ENCODE measurements at places on chromosomes 3 and 15. TPM values are rescaled to one million over a fixed set of nuclear protein-coding genes. Genes with fewer than 3 reads are reported as not detected.

DNA sequence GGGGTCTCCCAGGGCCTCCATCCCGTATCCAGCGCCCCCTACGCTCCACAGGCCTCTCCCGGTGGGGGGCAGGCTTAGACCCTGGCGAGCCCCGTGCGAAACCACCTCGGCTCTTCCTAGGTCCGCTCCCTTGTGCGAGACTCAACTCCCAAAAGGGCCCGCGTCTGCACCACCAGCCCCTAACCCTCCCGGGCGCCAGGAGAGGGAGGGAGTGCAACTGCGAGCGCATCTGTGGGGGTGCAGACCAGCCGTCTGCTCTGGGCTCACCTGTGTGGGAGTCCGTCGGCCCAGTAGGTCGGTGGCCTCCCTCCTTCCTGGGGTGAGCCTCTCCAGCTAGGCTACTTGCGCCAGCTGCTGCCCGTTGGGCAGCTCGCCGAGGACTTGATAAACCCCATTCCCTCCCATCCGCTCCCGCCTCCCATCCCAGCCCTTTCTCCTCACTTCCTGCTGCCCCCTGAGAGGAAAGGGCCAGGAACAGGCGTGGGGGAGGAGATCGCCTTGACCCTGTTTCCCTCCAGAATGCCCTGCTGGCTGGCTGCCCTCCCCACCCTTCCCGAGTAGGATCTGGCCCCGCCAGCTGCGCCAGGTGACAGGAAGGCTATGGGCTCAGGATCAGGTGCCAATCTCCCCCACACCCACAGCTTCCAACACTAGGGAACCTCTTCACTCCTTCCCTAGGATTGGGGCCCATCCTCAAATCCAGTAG, at the start of gene HYAL2:
HYAL2 (minus strand) TSS at position 360 of the 706 bp plus-strand sequence. CDS start 2,256 bp downstream, outside the sequence.
- no peaks in the 10 kb centered on the region for H3K36me3 ChIP-seq
- H3K27me3 ChIP-seq, result no peaks in the 10 kb centered on the region
- peak within 1 kb of the TSS; percentile 80 for H3K4me3 ChIP-seq
- peak within 1 kb of the TSS; percentile 98 for H3K27ac ChIP-seq
- peaks cover 7% of the 10 kb centered on the region for H3K4me1 ChIP-seq
- no peak for DNase-seq

- H3K4me1 ChIP-seq, result peaks cover 48% of the 10 kb centered on the region
- H3K27me3 ChIP-seq, result no peaks in the 10 kb centered on the region
- DNase-seq, result no peak
- peaks cover 5% of the 10 kb centered on the region for H3K36me3 ChIP-seq
These were observed 522.5 kb downstream of the FOXP1 start for GRCh38 chr3:71061037-71061436.

Gene IQCF2
- not detected for total RNA-seq

Gene ERICH6
- total RNA-seq, result not detected

Gene RASGRP1
- not detected for total RNA-seq

Data from MCF 10A (cell line).